Activated T-cell treated with anti-CD3 and anti-CD28 coated beads, Interleukin-2, amount 50 U/mL, for 24 hours (primary cell): ENCODE measurements at places on chromosomes 1 and 21.
A peak's percentile ranks its signal among the peaks of the same experiment; 100 is the strongest.

GRCh38 chr1:78170859-78171258, 125.1 kb downstream of the GIPC2 start:
- DNase-seq: no peak
- no peaks in the 10 kb centered on the region for H3K36me3 ChIP-seq
- no peak overlapping the region for H3K27ac ChIP-seq
- H3K27me3 ChIP-seq: no peaks in the 10 kb centered on the region

GRCh38 chr1:203378556-203379245, 27.8 kb upstream of the FMOD start:
- no peaks in the 10 kb centered on the region for H3K36me3 ChIP-seq
- H3K27ac ChIP-seq: no peak overlapping the region
- no peak for DNase-seq
- H3K4me3 ChIP-seq: no peak overlapping the region

DNA sequence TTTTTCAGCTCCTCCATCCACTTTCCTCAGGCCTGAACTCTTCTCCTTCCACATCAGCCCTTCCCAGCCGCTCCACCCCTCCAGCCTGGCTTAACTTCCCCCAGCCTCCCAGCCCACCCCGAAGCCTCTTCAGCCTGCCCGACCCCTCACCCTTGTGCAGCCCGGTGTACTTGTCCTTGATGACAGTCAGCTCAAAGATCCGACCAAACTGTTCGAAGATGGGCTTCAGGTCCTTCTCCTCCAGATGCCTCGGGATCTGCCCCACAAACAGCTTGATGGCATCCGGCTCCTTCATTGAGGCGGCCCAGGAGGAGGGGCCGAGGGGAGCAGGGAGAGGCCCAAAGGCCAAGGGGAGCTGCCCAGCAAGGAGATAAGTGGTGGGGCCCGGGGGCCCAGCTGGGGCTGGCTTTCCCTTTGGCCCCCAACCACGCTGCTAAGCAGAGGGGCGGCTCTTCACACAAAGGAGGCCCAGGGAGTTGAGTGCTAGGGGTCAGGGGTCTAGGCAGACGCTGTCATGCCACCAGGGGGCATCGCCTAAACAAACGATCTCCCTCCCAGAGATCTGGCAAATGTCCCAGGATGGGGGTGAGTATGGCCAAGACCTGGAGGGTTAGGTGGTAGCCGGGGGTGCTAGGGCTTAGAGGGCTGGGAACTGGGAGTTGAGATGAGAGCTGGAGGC, 738 bp downstream of the CELF3 start:
- DNase-seq: no peak
- H3K36me3 ChIP-seq: no peaks in the 10 kb centered on the region
- H3K27me3 ChIP-seq: peaks cover 80% of the 10 kb centered on the region
- H3K4me1 ChIP-seq: peaks cover 18% of the 10 kb centered on the region
- H3K4me3 ChIP-seq: no peak overlapping the region
- H3K27ac ChIP-seq: no peak overlapping the region

DNA sequence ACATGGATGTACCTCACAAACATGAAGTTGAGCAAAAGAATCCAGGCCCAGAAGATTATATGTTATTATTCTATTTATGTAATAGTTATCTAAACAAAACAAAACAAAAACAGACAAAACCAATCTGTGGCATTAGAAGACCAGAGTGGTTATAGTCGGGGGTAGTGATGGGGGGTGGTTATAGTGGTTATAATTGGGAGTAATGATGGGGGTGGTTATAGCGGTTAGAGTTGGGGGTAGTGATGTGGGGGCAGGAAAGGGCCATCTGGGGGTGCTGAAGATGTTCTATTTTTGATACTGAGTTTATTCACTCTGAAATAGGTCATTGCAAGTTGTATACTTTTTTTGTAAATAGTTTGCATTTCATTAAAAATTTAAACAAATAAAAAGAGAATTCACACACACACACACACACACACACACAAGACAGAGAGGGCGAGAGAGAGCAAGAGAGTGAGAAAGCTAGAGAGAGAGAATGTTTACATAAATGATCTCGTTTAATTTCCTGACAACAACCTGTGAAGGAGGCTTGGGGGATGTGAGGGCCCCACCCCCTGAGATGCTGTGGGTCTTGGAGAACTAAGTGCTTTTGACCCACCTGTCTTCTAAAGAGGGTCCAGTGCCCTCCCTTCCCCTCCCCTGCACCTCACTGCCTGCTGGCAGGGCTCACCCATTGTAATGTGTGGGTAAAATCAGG, 37.4 kb downstream of the RHOU start:
- H3K27ac ChIP-seq: no peak overlapping the region
- no peaks in the 10 kb centered on the region for H3K27me3 ChIP-seq
- no peak for DNase-seq

DNA sequence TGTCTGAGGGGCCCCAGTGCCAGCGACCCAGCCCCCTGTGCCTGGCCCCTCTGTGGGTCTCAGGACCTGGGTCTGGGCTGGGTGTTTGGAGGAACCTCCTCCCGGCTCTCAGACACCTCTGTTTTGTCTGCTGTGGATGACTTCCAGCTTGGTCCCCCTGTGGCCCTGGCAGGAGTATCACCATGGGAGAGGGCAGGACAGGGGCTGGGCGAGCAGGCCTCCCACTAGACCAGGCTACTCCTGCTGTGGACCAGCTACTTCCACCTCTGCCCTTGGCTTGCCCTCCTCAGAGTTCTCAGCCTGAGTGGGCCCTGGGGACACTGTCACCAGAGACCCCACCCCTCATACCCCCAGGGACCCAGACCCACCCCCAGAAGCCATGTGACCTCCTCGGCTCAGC, 21.8 kb downstream of the PLCH2 start:
- no peak overlapping the region for H3K27ac ChIP-seq
- H3K4me3 ChIP-seq: no peak overlapping the region
- no peaks in the 10 kb centered on the region for H3K27me3 ChIP-seq
- H3K4me1 ChIP-seq: peaks cover 29% of the 10 kb centered on the region

DNA sequence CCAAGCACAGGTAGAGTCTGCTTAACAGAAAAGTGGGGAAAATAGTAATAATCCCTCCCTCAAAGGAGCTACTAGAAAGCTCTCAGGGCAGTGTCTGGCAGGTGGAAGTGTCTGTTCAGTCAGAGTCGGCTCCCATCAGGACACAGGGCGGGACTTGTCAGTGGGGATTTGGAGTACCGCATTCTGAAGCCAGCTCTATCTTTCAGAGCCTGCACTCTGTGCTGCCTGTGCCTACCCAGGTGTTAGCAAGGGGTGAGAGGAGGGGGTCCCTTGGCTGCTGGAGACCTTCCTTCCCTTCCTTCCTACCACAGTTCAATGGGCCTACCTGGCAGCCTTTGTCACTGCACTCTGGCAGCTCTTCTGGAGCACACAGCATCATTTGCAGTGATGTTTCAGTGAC, 615.5 kb downstream of the AJAP1 start:
- no peak for DNase-seq
- H3K27me3 ChIP-seq: peaks cover 8% of the 10 kb centered on the region
- no peaks in the 10 kb centered on the region for H3K36me3 ChIP-seq
- H3K4me1 ChIP-seq: peaks cover 3% of the 10 kb centered on the region
- no peak overlapping the region for H3K4me3 ChIP-seq
- H3K27ac ChIP-seq: no peak overlapping the region

DNA sequence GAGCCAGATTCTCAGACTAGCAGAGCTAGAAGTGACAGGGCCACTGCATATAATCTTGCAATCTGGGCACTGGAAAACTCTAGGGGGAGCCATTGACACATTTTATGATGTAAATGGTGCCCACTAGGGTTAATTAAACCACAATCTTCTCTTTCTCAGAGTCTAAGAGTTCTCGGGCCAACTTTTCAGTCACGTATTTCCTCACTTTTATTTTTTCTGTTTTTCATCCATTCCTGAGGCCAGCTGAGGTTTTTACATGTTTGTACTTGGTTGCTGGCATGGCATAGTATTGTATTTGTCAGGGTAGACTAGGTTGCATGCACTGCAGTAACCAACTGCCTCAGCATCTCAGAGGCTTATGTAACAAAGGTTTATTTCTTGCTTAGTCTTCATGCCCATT, 138.2 kb downstream of the ZNF326 start:
- H3K36me3 ChIP-seq: no peaks in the 10 kb centered on the region
- H3K27ac ChIP-seq: no peak overlapping the region
- no peaks in the 10 kb centered on the region for H3K4me1 ChIP-seq
- no peak overlapping the region for H3K4me3 ChIP-seq

- no peaks in the 10 kb centered on the region for H3K27me3 ChIP-seq
- no peak overlapping the region for H3K4me3 ChIP-seq
- DNase-seq: no peak
- H3K4me1 ChIP-seq: no peaks in the 10 kb centered on the region
Observed at GRCh38 chr1:74858136-74858535, 125.2 kb downstream of the TYW3 start.

GRCh38 chr1:37035014-37035691, 838 bp upstream of the GRIK3 start:
- H3K36me3 ChIP-seq: no peaks in the 10 kb centered on the region
- H3K27ac ChIP-seq: no peak overlapping the region
- peaks cover 13% of the 10 kb centered on the region for H3K4me1 ChIP-seq
- H3K4me3 ChIP-seq: no peak overlapping the region

DNA sequence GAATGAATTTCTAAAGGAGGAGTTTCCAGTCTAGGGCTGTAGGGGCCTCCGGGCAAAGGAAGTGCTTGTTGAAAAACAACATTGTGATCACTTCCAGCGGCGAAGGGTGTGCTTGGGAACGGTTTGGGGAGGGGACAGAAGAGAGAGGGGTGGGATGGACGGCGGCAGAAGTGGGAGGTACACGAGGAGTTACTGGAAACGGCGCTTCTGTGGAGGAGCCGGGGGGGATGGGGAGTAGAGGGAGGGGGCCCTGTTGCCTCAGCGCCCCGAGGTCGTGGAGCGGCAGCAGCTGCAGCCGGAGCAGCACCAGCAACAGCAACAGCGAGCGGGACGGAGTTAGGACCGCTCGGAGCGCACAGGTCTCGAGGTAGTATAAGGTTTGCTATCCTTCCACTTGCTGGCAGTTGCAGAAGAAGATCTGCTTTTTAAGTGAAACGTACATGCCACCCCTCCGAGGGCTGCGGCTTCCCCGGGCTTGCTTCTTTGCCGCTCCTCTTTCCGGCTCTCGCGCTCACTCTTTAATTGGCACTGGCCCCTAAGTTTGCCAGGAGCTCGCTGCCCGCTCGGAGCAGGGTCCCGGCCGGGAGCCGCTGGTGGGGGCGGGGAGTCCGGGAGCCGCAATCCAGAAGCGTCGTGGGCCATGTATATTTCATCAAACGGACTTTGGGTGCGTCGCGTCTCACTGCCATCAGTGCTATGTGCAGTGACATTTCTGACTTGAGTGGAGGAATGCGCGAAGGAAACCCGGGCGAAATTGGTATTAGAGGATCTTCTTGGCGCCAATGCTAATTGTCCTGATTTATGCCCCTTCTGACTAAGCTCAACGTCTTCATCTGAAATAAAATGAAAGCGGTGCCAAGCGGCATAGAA, 771 bp upstream of the NTNG1 start:
- peak overlapping the region; percentile 76 for H3K4me3 ChIP-seq
- no peak overlapping the region for H3K27ac ChIP-seq
- peak; percentile 41 for DNase-seq
- no peaks in the 10 kb centered on the region for H3K36me3 ChIP-seq
- peaks cover 75% of the 10 kb centered on the region for H3K27me3 ChIP-seq

GRCh38 chr1:21114431-21114830, 62.3 kb downstream of the EIF4G3 start:
- no peak overlapping the region for H3K4me3 ChIP-seq
- no peaks in the 10 kb centered on the region for H3K27me3 ChIP-seq
- H3K27ac ChIP-seq: no peak overlapping the region
- DNase-seq: no peak
- no peaks in the 10 kb centered on the region for H3K4me1 ChIP-seq
- H3K36me3 ChIP-seq: peaks cover 14% of the 10 kb centered on the region

- H3K27ac ChIP-seq: peak overlapping the region; percentile 82
- peak overlapping the region; percentile 86 for H3K4me3 ChIP-seq
- no peak for DNase-seq
- H3K36me3 ChIP-seq: peaks cover 36% of the 10 kb centered on the region
- peaks cover 19% of the 10 kb centered on the region for H3K4me1 ChIP-seq
- no peaks in the 10 kb centered on the region for H3K27me3 ChIP-seq
Observed at GRCh38 chr1:11680270-11681070, 478 bp downstream of the MAD2L2 start.

DNA sequence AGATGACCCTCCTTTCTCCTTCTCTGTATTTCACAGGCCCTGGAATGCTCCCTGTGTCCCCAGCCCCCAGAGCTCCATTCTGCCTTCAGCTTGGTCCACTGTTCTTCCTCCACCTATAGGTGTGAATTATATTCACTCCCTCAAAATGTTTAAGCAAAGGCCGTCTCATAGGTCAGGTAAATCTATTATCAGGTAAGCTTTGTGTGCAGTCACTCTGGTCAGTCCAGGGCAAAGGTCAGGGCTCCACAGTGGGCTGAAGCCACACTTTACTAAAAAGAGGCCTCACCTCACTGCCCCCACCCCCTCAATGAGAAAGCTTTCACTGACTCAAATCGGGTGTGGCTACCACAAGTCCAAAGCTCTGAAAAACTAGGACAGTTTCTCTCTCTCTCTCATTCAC, 65.9 kb downstream of the DNTTIP2 start:
- peaks cover 15% of the 10 kb centered on the region for H3K4me1 ChIP-seq
- no peak overlapping the region for H3K4me3 ChIP-seq
- H3K27me3 ChIP-seq: no peaks in the 10 kb centered on the region
- DNase-seq: no peak

DNA sequence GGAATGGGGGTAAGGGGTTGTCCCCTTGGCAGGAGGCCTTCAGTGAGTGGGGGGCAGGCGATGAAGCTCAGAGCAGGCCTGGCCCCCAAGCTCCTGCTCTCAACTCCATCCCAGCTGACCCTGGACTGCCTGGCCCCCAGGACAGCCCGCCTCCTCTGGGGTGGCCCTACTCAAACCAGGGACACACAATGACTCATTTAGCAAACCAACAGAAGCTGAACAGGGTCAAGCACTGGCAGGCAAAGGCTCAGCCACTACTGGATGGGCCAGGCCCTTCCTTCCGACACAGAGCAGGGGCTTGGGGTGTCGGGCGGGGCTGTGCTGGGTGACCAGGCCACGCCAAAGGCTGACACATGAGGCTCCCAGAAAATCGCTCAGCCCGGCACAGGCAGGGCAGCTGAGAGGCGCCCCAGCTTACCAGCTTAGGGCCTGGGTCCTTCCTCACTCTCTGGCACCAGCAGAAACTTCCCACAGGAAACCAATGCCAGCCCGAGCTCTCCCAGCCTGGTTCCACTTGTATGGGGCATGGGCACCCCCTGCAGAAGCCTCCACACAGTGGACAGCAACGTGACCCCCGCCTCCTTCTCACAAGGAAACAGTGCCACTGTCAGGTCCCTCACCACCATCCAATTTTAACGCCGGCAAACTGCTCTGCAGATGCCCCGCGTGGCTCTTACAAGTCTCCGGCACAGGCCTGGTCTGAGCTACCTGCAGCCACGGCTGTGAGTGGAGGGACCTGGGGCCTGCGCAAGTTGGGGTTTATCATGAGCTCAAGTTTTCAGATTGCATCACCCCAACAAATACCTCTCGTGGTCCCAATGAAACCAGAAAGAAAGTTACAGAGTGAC, 114.3 kb downstream of the NPHP4 start:
- no peaks in the 10 kb centered on the region for H3K4me1 ChIP-seq
- peaks cover 50% of the 10 kb centered on the region for H3K36me3 ChIP-seq
- H3K27me3 ChIP-seq: no peaks in the 10 kb centered on the region
- H3K4me3 ChIP-seq: no peak overlapping the region

GRCh38 chr1:169550294-169550693, 36.0 kb downstream of the F5 start:
- H3K4me1 ChIP-seq: peaks cover 3% of the 10 kb centered on the region
- peaks cover 79% of the 10 kb centered on the region for H3K36me3 ChIP-seq
- H3K27me3 ChIP-seq: no peaks in the 10 kb centered on the region
- no peak overlapping the region for H3K27ac ChIP-seq
- DNase-seq: no peak
- no peak overlapping the region for H3K4me3 ChIP-seq

- DNase-seq: no peak
- H3K4me1 ChIP-seq: no peaks in the 10 kb centered on the region
- H3K27ac ChIP-seq: no peak overlapping the region
Observed at GRCh38 chr1:196877964-196878363, 9.9 kb upstream of the CFHR4 start.
